Heart left ventricle (tissue), 16 donors: ENCODE measurements at places on chromosomes 12 and 14. TPM values are rescaled to one million over a fixed set of nuclear protein-coding genes. Genes with fewer than 3 reads are reported as not detected.
A peak's percentile ranks its signal among the peaks of the same experiment; 100 is the strongest.

- DNase-seq = no peak
Observed at GRCh38 chr12:75970310-75970709, 61.3 kb downstream of the PHLDA1 start.

- no peak for DNase-seq
Observed at GRCh38 chr14:74618078-74618952, 6.3 kb upstream of the LTBP2 start.

DNA sequence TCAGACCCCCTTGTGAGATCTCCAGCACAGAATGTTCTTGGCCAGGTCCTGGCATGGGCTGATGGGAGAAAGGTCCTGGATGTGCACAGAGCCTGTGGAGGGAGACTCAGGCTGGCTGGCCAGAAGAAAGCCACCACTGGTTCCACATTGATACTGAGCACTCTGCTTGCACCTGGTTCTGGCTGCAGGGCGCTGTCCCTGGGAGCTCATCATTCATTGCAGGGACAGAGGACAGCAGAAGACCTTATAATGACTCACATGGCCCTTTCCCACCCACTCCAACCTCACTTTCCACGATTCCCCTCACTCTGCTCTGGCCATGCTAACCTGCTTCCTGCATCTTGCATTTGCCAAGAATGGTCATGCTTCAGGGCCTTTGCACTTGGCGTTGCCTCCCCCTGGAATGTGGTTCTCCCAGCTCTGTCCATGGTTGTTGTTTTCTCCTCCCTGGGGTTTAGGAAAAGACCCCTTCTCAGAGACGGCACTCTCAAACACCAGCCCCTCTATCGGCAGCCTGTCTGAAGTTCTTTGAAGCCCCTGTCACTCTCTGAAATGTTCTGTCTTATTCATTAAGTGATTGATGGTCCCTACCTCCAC lies 10.3 kb downstream of the KRT7 start:
- no peak for DNase-seq

DNA sequence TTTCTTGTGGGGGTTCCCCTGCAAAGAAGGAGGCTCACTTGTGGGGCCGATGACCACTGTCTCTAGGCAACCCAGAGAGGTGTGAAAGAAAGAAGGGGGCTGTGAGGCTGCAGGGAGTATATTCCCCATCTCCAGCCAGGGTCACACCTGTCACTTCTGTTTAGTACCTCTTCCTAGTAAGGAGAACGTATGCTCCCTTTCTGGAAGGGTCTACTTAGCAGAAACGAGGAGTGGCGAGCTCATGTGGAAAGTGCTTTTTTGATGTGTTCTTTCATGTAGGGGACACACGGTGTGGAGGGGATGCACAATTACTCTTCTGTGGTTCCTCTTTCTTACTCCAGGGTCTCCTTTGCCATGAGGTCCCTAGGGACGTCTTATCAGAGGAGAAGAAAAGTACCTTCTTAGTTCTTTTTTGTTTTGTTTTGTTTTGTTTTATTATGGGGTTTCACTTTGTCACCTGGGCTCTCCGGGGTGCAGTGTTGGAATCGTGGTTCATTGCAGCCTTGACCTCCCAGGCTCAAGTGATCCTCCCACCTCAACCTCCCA lies 58.3 kb downstream of the PRKCH start:
- no peak for DNase-seq

GRCh38 chr12:32896432-32897280 lies at the start of gene PKP2:
Gene PKP2, minus strand, starts transcription at chr12:32896777. Its CDS starts 46 bp downstream, at chr12:32896731.
- DNase-seq = peak; percentile 64

Gene ERGIC2
- 123 TPM for total RNA-seq

Gene MMP19
- 1.1 TPM for total RNA-seq
